Fibroblast of skin of right quadriceps (primary cell): ENCODE measurements at places on chromosomes 3 and 15.

- no peak for DNase-seq
Observed at GRCh38 chr3:167067787-167068161, 312.3 kb downstream of the ZBBX start.

DNA sequence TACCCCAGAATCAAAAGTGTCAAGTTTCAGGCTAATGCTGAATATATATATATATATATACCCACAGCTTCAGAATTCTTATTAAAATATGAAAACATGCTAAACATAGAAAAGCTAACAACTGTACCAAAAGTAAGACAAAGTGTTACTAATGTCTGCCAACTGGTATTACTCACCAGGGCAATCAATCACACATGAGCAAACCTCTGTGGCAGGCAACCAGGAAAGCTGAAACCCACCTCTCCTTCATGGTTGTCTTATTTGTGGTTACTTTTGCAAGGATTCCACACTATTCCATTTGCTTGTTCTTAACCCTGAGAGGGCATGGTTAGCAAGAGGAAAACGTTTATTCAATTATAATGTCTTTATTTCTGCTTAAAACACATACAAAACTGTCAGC is 512.3 kb upstream of the MDFIC2 start:
- peak; percentile 94 for DNase-seq

DNA sequence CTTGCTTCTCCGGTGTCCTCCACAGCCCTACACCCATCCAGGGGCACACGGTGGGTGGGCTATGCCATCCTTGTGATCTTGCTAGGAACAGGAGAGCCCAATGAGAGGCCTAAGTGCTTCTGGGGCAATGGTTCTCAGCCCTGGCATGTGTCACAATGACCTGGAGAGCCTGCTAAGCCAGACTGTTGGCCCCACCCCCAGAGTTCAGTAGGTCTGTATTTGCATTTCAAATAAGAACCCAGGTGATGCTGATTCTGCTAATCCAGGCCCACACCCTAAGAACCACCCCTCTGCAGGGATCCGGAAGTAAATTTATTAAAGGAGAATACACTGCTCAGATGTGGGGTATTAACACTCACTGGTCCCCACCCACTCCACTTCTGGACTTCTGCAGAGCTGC is 57.9 kb downstream of the RORA start:
- no peak for DNase-seq

DNA sequence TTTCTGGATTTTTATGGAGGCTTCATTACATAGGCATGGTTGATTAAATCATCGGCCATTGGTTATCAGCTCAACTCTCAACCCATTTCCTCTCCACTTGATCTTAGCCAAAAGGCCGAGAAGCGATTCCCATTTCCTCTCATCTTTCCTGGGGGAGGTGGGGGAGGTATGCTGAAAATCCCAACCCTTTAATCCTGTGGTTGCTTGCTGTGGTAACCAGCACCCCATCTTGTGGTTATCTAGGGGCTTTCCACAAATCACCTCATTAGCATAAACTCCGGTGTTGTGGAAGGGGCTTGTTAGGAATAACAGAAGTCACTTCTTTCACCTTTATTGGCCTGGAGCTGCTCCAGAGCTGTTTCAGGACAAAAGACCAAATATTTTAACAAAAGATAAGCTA is 20.9 kb downstream of the PDE8A start:
- DNase-seq = no peak

DNA sequence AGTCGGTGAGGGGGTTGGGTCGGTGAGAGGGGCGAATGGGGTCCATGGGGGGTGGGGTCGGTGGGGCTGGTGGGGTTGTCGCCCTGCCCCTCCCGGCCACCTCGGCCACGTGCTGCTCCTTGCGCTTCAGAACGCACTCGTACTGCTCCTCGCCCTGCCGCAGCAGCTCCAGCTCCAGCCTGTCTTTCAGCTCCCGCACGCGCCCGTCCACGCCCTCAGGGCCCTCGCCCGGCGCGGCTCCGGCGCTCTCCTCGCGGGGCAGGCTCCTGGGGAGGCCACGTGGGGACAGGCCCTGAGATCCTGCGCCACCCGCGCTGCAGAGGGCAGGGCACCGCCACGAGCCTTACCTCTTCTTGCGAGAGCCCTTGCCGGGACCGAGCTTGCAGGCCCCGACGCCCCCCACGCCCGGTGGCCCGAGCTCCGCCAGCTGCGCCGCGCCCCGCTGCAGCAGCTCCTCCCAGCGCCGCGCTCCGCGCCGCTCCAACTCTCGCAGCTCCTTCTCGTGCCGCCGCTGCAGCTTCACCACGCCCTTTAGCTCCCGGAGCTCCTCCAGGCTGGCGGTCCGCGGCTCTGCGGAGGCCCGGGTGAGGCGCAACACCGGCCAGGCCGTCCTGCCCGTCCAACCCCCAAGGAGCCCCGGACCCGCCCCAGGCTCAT is 8.2 kb upstream of the ANKRD63 start:
- DNase-seq = peak; percentile 44

- no peak for DNase-seq
Observed at GRCh38 chr3:106004826-106005225, 136.0 kb upstream of the CBLB start.

- DNase-seq = no peak
Observed at GRCh38 chr15:100005715-100006114, 272.5 kb upstream of the LYSMD4 start.

GRCh38 chr15:84747416-84748273 is 747 bp upstream of the ZNF592 start:
- peak; percentile 61 for DNase-seq

DNA sequence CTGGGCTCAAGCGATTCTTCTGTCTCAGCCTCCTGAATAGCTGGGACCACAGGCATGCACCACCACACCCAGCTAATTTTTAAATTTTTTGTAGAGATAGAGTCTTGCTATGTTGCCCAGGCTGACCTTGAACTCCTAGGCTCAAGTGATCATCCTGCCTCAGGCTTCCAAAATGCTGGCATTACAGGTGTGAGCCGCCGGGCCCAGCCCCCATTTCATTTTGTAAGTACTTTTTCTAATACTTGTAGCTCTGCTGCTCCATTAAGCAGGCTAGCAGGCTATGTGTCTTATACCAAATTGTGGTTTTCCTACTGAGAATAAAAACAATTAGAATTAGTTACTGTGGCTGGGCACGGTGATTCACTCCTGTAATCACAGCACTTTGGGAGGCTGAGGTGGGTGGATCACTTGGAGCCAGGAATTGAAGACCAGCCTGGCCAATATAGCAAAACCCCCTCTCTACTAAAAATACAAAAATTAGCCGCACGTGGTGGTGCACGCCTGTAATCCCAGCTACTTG is 22.4 kb downstream of the NIPA1 start:
- no peak for DNase-seq

DNA sequence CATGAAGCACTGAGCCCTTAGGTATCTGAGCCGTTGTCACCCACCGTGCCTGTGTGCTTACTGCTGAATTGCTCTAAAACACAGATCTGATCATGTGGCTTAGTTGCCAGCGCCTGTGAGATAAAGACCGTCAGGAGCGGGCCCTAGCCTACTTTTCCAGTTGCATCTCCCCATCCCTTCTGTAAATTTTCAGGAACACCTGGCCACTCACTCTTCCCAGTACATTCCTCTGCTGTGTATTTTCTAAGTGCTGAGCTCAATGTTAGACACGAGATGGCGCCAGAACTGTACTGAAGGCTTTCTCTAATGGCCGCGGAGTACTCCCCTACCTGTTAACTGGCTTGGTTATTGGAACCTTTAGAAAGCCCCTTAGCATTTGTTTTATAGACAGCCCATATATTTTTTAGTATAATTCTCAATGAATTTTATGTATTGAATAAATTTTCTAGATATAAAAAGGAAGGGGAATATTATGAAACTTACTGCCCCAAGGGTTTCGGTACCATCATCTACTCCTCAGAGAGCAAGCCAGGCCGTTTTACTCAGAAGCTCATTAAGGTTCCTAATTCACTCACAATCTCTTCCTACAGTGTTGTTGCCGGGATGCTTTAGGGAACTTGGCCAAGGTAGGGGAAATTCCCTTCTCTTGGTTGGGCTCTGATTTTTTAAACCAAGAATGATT is 16.7 kb upstream of the WNT7A start:
- peak; percentile 55 for DNase-seq

DNA sequence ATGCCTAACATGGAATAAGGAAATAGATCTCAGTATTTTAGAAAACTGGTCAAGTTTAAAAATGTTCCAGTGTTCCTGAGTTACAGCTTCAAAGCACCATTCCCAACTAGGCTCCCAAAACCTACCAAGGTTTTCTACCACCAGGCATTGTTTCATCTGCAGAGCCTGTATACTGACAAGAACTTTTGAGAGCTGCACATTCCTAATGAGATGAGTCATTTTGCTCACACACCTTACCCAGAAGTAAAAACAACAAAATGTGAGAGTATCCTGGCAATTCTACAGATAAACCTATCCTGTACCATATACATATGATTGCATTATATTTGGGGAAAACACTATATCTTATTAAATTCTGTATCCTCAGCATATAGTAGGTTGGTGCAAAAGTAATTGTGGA is 90.7 kb downstream of the ATP8B4 start:
- DNase-seq = no peak

DNA sequence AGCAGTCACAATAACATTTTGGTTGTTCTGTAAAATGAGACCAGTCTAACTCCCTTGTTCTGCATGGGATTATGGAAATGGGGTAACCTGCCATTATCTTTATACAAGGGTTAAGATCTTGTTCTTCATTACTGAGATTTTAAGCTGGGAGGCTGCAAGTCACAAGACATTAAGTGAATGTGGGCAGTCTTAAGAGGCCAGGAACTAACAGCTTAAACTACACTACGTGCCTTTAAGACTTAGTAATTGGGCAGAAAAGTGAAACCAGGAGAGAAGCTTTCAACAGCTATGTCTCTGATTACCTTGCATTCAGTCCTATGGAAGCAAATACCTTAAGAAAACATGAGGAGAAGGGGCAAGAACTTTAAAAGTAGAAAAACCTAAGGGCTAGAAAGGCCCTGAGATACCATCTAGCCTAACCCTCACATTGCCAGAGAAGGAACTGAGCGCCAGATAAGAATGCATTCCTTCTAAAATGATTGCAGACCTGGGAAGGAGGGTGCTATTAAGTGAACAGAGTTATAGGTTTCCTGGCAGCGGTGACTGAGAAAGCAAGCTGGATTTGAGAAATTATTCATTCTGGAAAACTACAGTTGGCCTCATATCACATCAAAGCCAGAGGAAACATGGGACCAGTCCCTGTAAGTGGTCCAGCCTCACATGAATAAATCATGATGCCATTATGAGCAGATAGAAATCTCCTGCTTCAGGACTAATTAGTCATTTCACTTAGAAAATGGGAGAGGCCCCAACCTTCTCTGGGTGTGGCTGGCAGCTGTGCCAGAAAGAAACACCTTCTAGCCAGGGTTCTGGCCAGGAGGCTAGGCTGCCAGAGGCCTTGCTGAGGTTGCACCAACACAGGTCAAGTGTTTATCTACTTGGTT is 32.9 kb downstream of the DAPK2 start:
- DNase-seq = peak; percentile 28

- no peak for DNase-seq
Observed at GRCh38 chr3:49639551-49639950, 34.6 kb upstream of the APEH start.

- no peak for DNase-seq
Observed at GRCh38 chr3:158269942-158270341, 160.1 kb downstream of the RSRC1 start.
